Stimulated activated CD8-positive, alpha-beta memory T cell treated with anti-CD3 and anti-CD28 coated beads, Interleukin-2, amount 100 ng/mL, for 48 hours (primary cell): ENCODE measurements at places on chromosomes 3 and 15.

DNA sequence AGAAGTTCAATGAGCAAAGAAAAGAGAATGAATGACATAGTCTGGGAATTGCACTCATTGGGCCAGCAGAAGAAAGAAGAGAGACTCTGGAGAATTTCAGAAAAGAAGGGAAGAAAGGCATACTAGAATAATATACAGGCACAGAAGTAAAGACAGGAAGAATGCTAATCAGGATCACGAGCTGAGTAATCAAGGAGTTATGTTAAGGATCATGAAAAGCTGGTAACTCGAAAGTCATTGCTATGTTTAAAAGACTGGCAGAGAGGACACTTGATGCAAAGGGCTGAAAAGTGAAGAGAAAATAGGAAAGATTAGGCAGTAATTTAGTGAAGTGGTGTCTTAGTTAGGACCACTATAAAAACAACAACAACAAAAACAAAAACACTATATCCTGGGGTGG, 284.1 kb downstream of the ZBBX start:
- DNase-seq = no peak

DNA sequence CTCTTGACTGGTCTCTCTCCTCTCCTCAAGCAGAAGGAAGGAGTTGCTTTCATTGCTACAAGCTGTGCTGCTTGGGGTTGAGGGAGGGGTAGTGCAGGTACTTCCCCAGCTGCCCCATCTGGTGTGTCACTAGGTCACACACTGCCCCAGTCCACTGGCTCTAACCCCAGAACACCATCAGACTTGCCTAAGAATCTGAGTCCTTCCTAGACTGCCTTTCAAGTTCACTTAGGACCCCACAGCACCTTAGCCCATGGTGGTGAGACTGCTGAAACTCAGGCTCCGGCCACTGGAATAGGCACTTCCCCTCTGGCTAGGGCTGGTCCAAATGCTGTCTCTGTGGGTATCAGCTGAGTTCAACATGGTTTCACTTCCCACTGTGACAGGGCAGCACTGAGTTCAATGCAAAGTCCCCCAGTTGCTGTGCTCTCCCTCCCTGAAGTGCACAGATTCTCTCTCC, 279.7 kb upstream of the GOLGA6L4 start:
- no peak for DNase-seq

DNA sequence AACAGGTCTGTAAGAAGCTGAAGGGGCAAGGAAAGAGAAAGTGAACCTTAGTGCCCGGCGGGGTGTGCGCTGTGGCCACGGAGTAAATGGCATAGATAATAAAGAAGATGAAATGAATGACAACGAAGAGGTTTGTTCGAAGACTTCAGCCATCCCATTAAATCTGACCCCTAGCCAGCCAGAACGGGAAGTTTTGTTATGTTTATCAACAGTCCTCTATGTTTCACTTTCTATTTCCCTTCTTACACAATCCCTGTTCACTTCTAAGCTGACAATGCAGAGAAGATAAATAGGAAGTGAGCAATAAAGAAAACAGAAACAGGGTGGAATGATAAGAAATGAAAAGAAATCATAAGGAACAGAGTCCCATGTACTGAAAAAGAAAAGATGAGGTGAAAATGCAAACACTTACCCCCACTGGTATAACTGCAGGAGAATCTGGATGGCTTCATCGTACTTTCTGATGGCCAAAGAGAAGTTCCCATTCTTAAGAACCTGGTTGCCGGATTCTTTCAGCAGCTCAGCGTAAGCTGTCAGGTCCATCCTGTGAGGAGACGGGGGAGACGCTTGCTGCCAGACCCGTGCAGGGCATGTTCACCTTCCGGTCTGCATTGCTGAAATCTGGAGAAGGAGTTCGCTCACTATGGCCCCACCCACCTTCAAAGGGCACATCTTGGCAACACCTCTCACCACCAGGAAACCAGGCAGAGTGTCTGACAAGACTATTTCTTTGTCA, 36.8 kb downstream of the TRANK1 start:
- peak; percentile 31 for DNase-seq

DNA sequence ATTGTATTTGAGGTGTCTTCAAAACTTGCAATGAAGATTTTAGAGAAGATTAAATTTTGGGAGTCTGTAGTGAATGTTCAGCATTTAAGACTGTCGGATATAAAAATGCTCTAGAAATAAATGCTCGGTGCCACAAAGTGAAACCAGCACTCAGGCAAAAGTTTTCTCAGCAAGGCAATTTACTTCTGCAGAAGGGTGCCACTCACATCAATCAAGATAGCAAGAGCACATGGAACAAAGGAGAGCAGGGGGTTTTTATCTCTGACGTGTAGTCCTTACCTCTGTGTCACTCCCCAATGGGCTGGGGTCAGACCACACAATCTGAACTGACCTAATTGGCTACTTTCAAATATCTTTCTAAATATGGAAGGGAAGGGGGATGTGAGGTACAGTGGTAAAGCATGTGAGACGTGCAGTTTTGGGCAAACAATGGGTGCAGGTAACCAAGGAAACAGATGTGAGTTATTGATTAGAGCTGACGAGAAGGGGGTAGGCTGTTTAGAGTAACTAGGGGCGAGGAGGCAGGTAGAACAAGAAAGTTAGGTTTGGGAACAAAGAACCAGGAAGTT, 23.4 kb upstream of the FXR1 start:
- no peak for DNase-seq

GRCh38 chr3:100076731-100077529, 37.4 kb downstream of the FILIP1L start:
- no peak for DNase-seq

GRCh38 chr3:5650303-5650702, 462.8 kb downstream of the EDEM1 start:
- DNase-seq = no peak

- no peak for DNase-seq
Observed at GRCh38 chr3:31356941-31357340, 175.8 kb upstream of the STT3B start.

DNA sequence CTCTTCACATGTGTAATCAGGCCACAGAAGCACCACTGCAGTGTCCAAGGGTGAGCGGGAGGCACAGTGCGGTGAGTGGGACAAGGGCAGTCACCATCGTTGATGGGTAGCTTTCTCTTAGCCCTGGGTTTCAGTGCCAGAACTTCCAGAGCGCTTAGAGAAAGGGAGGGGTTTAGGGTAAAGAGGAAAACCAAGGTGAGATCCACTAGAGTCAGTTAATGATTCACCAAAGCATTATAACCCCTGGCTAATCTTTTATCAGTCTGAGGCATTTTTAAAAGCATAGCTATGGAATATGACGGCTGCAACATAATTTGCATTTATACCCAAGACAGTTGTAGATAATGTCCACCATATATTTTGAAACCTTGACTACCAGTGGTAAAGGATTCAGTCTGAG, 94.8 kb downstream of the SHQ1 start:
- DNase-seq = no peak
